Fibroblast of the conjunctiva (primary cell): ENCODE measurements at places on chromosomes 6 and 20.

GRCh38 chr6:148396926-148397325, 54.3 kb downstream of the SASH1 start:
- DNase-seq = no peak

DNA sequence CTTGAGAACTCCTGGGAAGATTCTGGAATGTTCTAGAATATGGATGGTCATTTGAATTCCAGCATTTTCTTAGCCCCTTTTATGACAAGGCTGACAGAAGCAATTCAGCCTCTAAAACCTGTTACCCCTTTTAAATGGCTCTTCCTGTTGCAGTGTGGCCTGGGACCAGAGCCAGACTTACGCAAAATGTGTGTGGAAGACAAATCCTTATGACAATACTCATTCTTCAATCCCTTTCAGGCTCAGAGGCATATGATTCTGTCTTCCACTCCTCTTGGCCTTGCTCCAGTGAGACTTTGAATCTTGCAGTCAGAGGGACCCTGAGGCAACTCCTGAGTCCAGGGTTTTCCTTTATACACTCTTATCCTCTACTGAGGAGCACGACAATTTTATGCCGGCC, 287.0 kb downstream of the CLIC5 start:
- peak; percentile 24 for DNase-seq

DNA sequence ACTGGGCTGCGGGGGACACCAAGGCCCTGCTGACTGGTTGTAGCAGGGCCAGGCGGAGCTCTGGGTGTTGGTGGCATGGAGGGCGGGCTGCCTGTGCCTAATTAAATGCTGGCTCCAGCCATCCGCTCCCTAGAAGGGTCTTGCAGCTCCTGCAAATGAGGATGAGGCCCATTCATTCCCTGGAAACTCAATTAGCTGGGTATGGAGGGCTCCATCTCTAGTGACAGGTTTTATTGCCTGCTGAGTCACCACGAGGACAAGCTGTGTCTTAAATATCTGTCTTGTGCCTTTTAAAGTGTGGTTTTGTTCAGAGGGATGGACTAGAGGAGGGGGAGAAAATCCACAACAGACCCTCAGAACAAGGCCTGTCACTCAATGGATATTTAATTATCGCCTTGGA, 60.9 kb downstream of the SULF2 start:
- DNase-seq = no peak

DNA sequence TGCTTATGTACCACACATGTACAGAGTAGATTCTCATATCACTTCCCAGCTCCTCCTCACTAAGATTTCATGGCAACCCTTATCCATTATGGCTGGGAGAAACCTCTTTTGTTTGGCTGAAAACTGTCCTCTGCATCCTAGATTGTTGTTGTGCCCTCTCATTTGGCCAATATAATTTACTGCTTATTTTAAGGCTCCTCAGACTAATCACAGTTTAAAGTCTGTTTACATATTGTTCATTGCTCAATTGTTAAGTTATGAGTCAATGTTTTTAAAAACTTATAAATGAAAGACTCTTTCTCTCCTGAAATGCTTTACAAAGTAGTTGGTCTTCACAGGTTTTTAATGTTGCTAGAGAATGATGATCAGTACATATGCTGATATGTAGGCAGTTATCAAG, 57.3 kb downstream of the FAM83B start:
- DNase-seq = no peak

GRCh38 chr6:166381733-166382499, 824 bp downstream of the MPC1 start:
- peak; percentile 6 for DNase-seq

DNA sequence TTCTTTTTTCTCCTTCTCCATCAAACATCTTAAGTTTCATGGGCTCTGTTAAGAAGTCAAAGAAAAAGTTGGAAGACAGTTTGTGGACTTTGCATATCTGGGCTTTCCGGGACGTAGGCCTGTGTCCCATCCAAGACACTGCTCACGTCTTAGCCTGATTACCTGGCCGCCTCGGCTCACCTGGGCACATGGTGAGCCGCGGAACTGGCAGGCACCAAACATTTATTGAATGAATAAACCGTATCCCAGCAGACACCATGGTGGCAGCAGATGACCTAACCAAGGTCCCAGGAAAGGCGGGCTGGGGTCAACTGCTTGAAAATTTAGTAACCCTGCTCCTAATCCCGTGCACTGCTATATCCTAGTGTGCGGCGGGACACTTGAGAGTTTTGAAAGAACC, 35.6 kb downstream of the GNAS start:
- no peak for DNase-seq

- no peak for DNase-seq
Measured at GRCh38 chr6:20158676-20159075, 53.6 kb downstream of the MBOAT1 start.

DNA sequence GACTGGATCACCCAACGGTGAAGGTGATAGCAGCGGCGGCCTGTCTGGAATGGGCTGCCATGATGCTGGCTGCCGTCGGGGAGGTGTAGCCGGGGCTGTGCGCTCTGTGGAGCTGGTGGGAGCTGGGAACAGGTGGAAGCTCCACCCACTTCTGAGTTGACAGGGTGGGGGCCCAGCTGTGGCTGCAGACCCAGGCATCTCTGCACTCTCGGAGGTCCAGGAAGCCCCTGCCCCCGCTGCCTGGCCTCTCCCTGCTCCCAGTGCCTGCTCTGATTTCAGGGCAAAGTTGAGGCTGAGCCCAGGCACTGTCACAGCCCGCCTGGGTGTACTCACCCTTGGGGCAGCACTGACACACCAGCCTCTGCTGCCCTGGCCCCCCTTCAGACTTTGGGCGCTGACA, 18.1 kb upstream of the CHRNA4 start:
- DNase-seq = no peak

- DNase-seq = no peak
Measured at GRCh38 chr6:114364301-114364700, 21.5 kb upstream of the HS3ST5 start.

- DNase-seq = no peak
Measured at GRCh38 chr6:80637312-80637711, 530.8 kb downstream of the BCKDHB start.

DNA sequence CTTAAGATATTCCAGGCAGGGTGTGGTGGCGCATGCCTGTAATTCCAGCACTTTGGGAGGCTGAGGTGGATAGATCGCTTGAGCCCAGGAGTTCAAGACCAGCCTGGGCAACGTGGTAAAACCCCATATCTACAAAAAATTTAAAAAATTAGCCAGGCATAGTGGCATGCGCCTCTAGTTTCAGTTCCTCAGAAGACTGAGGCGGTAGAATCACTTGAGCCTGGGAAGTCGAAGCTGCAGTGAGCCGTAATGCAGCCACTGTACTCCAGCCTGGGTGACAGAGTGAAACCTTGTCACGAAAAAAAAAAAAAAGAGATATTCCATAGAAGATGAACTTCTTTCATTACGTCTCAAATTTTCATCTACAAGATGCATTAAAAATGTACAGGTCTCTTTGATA, 46.7 kb upstream of the ISM1 start:
- DNase-seq = no peak

GRCh38 chr6:306641-307061, 14.4 kb downstream of the DUSP22 start:
- DNase-seq = no peak

GRCh38 chr20:13105864-13106457, 97.2 kb downstream of the SPTLC3 start:
- peak; percentile 27 for DNase-seq

DNA sequence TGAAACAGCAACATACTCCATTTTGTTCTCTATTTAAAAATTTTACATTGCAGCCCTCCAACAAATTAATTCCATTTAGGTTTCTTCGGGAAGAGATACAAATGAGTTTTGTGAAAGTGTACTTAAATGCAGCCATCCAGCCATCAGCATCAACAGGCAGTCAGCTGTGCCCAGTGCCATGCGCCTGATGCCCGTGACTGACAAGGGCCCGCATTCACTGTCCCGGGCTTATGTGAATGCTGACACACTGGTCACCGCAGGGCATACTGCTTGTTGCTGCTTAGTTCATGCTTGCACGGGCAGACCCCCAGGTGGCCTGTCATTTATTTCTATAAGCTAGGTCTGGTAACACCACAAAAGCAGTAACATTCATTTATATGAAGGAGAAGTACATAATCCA, 224.9 kb upstream of the QKI start:
- no peak for DNase-seq

GRCh38 chr6:92111386-92111785, 1308.0 kb downstream of the EPHA7 start:
- no peak for DNase-seq

- DNase-seq = no peak
Measured at GRCh38 chr20:8388141-8388540, 256.1 kb downstream of the PLCB1 start.

DNA sequence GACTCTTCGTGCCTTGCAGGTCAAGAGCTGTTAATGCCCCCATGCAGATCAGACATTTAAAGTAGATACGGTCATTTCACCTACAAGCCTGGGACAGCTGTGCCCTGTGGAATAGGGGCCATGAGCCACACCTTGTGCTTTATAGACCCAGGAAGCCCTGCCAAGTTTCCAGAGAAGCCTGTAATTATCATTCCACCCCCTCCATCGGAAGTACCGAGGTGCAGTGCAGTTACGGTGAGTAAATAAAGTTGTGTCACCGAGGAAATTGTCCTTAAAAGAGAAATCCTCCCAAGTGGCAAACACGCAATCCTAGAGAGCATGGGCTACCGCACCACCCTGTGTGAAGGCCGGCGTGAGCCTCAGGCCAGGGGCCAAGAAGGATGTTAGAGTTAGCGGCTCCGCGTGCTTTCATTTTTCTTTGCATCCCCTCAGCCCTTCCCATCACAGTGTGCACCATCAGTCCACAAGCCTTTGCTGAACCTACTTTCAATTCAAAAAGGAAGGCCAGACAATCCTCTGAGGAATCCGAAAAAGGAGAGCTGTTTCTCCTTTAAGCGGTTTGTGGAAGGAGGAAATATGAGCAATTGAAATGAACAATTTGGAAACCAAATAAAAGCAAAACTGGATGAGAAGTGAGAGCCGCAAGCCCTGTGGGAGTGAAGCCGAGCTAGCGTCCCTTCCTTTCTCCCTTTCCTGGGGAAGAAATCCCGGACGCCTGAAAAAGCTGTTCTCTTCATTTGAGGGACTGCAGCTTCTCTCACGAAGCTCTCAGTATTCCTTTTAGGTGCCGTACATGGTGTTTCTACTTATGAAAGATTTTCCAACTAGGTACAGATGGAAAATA, 183.3 kb upstream of the PDE10A start:
- no peak for DNase-seq

GRCh38 chr6:79269877-79270276, 35.4 kb upstream of the HMGN3 start:
- peak; percentile 67 for DNase-seq

DNA sequence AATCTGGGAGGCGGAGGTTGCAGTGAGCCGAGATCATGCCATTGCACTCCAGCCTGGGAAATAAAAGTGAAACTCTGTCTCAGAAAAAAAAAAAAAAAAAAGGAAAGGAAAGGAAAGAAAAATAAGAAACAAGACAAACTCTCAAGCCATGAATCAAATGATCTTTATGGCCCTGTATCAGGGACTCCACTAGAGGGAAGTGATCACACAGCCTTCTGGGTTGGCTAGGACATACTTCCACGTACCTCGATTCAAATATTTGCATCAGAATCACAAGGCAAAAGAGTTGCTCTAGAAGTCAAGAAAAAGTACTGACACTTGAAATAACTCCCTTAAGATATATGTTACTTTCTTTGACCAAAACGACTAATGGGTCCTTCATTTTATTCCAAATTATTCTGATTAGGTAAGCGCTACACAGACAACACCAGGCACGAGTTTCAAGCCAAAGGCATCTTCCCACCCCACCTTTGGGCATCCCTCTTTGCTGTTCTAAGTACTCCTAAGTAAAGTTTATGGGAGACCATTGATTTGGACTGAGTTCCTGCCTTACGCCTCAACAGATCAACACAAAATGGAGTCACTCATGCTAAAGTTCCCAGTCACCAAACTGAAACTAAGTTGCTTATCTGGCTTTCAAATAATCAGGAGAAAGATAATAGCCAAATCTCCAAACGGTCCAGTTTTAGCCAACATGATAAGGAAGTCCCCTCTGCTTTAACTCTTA, 77.5 kb upstream of the NT5E start:
- no peak for DNase-seq

GRCh38 chr20:58855506-58856389, 3.2 kb downstream of the GNAS start:
- no peak for DNase-seq

DNA sequence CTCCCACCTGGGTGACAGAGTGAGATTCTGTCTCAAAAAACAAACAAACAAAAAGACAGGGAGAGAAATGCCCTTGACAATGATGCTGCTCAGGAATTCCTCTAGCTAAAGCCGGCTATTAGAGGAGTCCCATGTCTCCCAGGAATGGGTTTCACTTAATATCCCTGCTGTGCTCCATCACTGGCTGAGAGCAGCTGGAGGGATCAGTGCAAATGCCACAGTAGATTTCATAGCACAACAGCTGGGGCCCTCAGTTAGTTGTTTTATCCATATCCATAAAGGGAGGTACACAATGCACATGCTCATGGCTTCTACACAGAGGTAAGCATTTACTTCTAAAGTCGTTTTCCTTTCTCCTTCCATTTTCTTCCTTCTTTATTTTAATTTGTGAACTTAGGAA, 742.0 kb upstream of the POU3F2 start:
- no peak for DNase-seq

GRCh38 chr6:124396361-124396760, 565.9 kb upstream of the RNF217 start:
- DNase-seq = no peak
